Activated T-helper 17 cell treated with anti-CD3 and anti-CD28 coated beads, Interleukin-2, amount 50 U/mL, for 72 hours (primary cell): ENCODE measurements at places on chromosomes 6 and 20.

DNA sequence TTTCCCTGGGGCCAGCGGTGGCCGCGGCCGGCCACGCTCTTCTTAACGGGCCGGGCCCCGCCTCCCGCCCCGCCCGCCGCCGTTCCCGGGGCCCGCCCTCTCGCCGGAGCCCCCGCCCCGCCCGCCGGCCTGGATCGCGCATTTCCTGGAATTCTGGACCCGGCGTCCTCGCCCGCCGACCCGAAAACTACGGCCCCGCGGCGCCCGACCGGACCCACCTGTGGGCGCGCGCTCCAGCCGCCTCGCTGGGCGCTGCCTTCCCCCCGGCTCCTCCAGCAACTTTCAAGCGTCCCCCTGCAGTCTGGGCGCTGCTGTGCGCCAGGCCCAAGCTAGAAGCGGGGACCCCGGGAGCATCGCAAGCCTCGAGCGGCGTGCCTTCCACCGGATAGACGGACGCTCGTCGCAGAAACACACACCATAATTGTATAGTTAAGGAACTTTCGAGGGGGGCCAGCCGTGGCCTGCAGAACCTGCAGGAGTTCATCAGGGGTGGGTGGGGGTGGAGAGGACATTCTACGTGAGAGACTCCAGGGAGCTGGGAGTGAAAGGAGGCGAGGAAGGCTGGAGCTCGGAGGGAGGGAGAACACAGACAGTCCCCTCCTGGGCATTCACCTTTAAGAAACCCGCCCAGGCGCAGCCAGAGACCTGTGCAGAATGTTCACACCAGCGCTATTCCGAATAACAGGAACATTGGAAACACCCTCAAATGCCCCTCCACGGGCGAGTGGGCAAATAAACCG is at the start of gene ADA:
Gene ADA, minus strand, starts transcription at position 16 of the 740 bp plus-strand sequence. CDS start 92 bp downstream, outside the sequence.
- peak within 1 kb of the TSS; percentile 82 for H3K27ac ChIP-seq
- H3K4me1 ChIP-seq, result peaks cover 17% of the 10 kb centered on the region
- no peaks in the 10 kb centered on the region for H3K36me3 ChIP-seq
- H3K27me3 ChIP-seq, result no peaks in the 10 kb centered on the region
- ATAC-seq, result peak; percentile 51

DNA sequence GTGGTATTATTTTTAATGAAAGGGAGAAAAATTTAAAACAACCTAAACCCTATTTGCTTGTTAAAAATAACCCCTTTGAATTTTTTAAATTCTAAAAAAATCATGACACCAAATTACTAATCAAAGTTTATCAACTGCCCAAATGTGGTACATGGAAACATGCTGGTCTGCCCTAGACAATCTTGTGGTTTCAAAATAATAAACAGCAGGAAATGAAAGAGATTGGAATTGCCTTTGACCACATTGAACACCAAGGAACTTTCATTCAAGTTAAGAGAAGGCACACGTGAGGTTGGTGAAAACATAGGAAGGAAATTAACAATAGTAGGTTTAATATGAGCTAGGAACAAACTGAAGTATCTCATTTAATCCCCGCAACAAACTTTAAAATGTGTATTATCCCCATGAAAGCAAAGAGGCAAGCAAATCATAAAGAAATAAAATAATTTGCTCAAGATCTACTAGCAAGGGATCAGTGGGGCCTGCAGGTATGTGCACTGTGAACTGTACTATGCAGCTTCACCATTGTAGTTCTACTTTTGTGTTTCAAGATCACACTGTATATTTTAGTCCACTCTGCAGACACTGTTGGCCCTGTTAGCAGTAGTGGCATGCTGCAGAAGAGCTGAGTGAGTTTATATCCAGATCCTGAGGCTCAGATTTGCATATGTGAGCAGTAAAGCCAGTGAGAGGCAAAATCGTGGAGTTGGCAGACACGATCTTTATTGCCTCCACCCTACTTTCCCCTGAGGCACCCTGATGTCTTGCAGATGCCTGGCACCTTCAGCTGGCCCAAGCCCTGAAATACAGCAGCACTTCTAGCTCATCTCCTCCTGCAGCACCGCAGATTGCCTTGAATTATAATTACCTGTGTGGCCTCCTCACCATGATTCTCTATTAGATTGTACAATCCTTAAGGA is 157.8 kb upstream of the TENT5A start:
- H3K27me3 ChIP-seq, result no peaks in the 10 kb centered on the region
- no peak overlapping the region for H3K27ac ChIP-seq
- no peaks in the 10 kb centered on the region for H3K36me3 ChIP-seq

GRCh38 chr6:47700053-47700452 is 1.7 kb downstream of the ADGRF4 start:
- no peaks in the 10 kb centered on the region for H3K4me1 ChIP-seq
- H3K27me3 ChIP-seq, result no peaks in the 10 kb centered on the region
- no peaks in the 10 kb centered on the region for H3K36me3 ChIP-seq
- ATAC-seq, result no peak
- H3K4me3 ChIP-seq, result no peak overlapping the region

GRCh38 chr6:113055998-113056397 is 708.9 kb downstream of the RFPL4B start:
- no peak for ATAC-seq
- no peaks in the 10 kb centered on the region for H3K27me3 ChIP-seq
- no peaks in the 10 kb centered on the region for H3K36me3 ChIP-seq
- no peak overlapping the region for H3K4me3 ChIP-seq

DNA sequence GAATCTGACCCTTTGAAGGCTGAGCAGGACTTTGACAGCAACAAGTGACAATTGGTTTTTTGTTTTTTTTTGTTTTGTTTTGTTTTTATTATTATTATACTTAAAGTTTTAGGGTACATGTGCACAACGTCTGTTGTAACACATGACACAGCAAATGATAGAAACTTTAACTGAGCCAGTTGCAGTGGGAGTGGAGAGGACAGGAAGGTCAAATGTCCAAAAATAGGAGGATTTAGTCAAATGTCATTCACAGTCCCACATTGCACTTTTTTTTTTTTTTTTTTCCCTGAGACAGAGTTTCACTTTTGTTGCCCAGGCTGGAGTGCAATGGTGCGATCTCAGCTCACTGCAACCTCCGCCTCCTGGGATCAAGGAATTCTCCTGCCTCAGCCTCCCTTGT is 223.0 kb downstream of the HIVEP2 start:
- H3K4me1 ChIP-seq, result peaks cover 4% of the 10 kb centered on the region
- ATAC-seq, result no peak
- no peak overlapping the region for H3K4me3 ChIP-seq
- no peaks in the 10 kb centered on the region for H3K36me3 ChIP-seq

GRCh38 chr20:17863577-17864292 is 104.9 kb downstream of the SNX5 start:
- no peak overlapping the region for H3K27ac ChIP-seq
- no peaks in the 10 kb centered on the region for H3K36me3 ChIP-seq
- H3K27me3 ChIP-seq, result peaks cover 25% of the 10 kb centered on the region
- ATAC-seq, result no peak
- H3K4me1 ChIP-seq, result peaks cover 7% of the 10 kb centered on the region
- H3K4me3 ChIP-seq, result no peak overlapping the region
